ENCODE measurements at places on chromosomes 16 and 17. TPM values are rescaled to one million over a fixed set of nuclear protein-coding genes. Genes with fewer than 3 reads are reported as not detected.

Gene ZNF207
- total RNA-seq = 232 TPM

Gene IL17C
- total RNA-seq = 0.13 TPM

Gene PARD6A
- total RNA-seq = 1.3 TPM

Gene PIRT
- total RNA-seq = not detected

Gene KRTAP9-4
- not detected for total RNA-seq

Gene MYH1
- total RNA-seq = not detected

Gene CTRB1
- total RNA-seq = not detected

Gene PYCARD
- 43.2 TPM for total RNA-seq

Gene SCARF1
- 0.23 TPM for total RNA-seq

Gene NPIPA8
- total RNA-seq = 0.37 TPM

Gene TBC1D26
- total RNA-seq = not detected

Gene CMTM2
- not detected for total RNA-seq

Gene C17orf113
- 0.67 TPM for total RNA-seq

Gene KIF2B
- total RNA-seq = not detected

Gene GAST
- not detected for total RNA-seq

Gene CCL7
- total RNA-seq = not detected

Gene SEPTIN1
- total RNA-seq = 1.9 TPM

Gene MYLK3
- total RNA-seq = 0.14 TPM

Gene TNRC6C
- 1.6 TPM for total RNA-seq

Gene PYY
- not detected for total RNA-seq

Gene RPH3AL
- 27.6 TPM for total RNA-seq

Gene C16orf90
- not detected for total RNA-seq

Gene CLEC3A
- total RNA-seq = not detected

Gene SIAH1
- 11.8 TPM for total RNA-seq

Gene RNF43
- 0.23 TPM for total RNA-seq

Gene KRT24
- not detected for total RNA-seq

Gene PERCC1
- total RNA-seq = not detected

Gene C16orf92
- total RNA-seq = not detected

Gene GALNS
- 47.0 TPM for total RNA-seq

Gene MEOX1
- not detected for total RNA-seq

Gene LRRC46
- total RNA-seq = 2.9 TPM

Gene EEF2KMT
- total RNA-seq = 24.8 TPM
